Kasumi-1 (cell line): ENCODE measurements at places on chromosomes 16 and 17.

DNA sequence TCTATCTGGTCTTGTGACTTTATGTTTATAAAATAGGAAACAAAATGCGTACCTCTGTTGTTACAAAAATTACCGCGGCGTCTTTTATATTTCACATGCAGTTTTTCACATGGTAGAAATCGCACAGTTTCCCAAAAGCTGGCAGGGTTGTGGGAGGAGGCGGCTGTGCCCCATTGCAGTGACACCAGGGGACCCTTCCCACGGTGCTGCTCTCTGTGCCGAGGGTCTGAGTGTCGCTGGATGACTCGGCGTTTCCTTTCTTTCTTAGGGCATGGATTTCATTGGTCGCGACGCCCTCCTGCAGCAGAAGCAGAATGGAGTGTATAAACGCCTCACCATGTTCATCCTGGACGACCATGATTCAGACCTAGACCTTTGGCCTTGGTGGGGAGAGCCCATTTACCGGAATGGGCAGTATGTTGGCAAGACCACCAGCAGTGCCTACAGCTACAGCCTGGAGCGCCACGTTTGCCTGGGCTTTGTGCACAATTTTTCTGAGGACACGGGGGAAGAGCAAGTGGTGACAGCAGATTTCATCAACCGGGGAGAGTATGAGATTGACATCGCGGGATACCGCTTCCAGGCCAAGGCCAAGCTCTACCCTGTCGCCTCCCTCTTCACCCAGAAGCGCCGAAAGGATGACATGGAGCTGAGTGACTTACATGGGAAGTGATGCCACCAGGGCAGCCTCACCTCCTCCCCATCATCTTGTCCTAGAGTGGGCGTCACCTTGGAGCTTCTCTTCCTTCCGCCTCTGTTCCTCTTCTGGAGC is 17.2 kb upstream of the CLEC18C start:
- DNase-seq, result no peak

DNA sequence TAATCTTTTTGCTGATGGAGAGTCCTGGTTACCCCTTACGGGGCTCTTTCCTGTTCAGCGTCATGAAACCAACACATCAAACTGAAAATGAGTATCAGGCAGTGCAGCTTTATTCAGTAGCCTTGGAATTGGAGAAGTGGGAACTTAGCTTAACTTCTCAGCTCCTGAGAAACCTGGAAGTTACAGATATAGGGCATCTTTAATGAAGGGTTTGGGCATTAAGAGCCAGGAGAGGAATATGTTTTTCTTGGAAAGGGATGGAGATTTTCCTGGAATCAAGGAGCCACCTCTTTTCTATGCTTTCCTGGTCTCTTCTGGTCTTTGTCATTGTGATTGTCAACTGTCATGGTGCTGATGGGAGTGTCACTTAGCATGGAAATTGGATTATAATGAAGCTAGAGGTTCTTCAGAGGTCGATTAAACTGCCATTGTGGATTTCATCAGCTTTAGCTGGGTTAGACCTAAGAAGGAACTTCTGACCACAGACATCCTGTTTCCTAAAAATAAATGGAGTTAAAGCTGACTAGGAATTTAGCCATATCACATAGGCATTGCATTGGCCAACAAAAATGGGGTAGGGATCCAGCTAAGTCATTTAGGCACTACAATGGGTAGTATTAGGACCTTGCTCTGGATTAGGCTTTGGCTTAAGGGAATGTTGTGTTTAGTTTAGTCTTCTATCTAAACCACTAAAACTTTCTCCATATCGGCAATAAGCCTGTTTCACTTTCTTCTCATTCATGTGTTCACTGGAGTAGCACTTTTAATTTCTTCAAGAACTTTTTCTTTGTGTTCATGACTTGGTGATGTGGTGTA is 186.4 kb downstream of the BCAS3 start:
- DNase-seq, result peak; percentile 71

- DNase-seq, result no peak
Observed at GRCh38 chr17:40915721-40916256, 21.7 kb downstream of the KRT23 start.

DNA sequence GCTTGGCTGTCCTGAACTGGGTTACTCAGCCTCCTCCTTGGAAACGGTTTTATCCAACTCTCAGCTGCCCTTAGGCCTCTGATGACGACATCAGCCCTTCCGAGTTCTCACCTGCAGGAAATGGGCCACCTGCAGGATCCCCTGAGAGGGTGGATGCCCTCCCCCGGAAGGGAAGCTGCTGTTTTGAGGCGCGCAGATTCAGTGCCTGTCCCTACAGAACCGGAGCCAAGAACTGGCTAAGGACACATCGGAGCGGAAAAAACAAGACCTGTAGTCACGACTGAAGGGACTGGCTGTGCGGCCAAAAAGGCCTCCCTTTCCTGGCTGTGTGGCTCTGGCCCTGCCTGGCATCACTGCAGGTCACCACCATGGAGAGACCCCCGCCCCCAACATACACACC is 11.7 kb upstream of the C16orf95 start:
- no peak for DNase-seq

- DNase-seq, result no peak
Observed at GRCh38 chr17:80924111-80924806, 67.4 kb upstream of the CHMP6 start.

GRCh38 chr17:37608351-37609169 is 658 bp downstream of the SYNRG start:
- peak; percentile 64 for DNase-seq

DNA sequence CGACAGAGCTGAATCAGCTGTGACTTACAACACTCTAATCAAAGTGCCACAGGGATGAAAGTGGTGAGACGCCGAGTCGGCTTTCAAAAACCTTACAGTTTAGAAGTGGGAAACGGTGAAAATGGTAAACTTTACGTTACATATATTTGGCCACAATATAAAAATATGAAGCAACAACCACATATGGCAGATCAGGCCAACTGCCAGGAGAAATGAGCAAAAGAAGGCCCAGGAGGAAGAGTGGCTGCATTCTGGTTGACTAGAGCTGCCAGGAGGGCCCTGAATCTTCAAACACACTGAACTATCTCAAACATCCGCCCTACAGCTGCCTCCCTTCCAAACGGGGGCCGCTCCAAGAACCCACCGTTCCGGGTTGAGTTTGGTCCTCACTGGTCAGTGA is 56.3 kb downstream of the MRM3 start:
- DNase-seq, result no peak

- no peak for DNase-seq
Observed at GRCh38 chr16:9508328-9508936, 417.0 kb downstream of the HAPSTR1 start.

- DNase-seq, result no peak
Observed at GRCh38 chr17:69669441-69670178, 255.1 kb downstream of the MAP2K6 start.

GRCh38 chr17:80632046-80632581 is 87.5 kb downstream of the RPTOR start:
- no peak for DNase-seq

- no peak for DNase-seq
Observed at GRCh38 chr16:62033065-62033464, 3.2 kb downstream of the CDH8 start.

DNA sequence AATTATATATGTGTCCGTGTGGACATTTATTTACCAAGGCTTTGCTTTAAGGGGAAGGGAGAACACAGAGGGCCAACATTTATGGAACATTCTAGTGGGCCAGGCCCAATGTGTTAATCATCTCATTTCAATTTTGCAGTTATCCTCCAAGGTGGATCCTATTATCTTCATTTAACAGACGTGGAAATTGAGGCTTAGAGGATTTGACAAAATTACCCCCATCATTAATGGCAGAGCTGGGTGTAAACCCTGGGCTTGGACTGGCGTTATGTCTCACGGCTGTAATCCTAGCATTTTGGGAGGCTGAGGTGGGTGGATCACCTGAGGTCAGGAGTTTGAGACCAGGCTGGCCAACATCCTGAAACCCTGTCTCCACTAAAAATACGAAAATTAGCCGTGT is 26.4 kb downstream of the PITPNC1 start:
- DNase-seq, result no peak

DNA sequence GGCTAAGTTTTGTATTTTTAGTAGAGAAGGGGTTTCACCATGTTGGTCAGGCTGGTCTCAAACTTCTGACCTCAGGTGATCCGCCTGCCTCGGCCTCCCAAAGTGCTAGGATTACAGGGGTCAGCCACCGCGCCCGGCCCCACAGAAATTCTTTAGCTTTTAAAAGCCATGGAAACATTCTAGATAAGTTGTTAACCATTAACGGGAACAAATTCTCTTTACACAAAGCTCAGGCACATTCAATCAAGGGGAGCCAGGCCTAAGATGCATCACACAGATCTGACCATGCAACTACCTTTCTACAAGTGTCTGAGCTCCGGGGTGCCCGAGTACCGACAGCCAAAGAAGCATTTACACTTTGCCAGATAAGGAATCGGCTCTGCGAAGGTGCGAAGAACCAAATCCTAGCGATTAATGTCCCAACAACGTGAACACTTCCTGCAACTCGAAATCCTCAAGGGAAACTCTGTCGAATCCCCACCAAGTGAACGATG is 1.0 kb downstream of the EMC8 start:
- DNase-seq, result no peak

DNA sequence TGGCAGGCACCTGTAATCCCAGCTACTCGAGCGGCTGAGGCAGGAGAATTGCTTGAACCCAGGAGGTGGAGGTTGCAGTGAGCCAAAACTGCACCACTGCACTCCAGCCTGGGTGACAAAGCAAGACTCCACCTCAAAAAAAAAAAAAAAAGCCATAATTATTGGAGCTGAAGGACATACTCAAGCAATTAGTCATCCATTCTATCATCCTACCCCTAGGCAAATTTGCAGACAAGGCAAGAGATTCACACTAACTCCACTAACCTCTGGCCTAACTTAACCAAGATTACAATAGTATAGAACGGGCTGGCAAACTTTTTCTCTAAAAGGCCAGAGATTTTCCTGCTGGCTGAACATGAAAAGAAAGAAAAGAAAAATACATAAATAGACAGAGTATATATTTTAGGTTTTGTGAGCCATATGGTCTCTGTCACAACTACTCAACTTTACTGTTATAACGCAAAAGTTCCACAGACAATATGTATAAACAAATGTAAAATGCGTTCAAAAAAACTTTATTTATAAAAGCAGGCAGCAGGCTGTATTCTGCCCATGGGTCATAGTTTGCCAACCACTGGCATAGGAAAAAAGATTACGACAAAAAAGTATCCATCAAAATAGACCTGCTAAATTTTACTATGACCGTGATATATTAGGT is 29.7 kb downstream of the BRIP1 start:
- DNase-seq, result no peak

- DNase-seq, result no peak
Observed at GRCh38 chr16:53946746-53947386, 242.9 kb downstream of the FTO start.

DNA sequence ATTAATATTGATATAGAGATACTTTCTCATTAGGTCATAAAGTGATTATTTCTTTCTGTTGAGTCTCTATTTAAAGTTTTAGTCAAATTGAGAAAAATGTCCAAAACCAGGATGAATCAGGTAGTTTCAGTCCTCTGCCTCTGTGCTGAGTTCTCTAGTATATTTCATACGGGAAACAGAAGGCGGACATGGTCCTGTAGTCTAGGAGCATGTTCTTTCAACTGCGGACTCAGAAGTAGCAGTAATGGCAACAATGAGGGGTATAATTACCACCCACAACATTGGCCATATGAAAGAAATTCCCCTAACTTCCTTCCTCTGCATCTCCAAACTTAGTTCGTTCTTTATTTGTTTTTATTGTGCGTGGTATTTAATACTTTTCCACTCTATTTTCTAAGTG is 50.1 kb downstream of the TBX4 start:
- no peak for DNase-seq

- no peak for DNase-seq
Observed at GRCh38 chr16:799111-799947, 1.2 kb downstream of the GNG13 start.

- peak; percentile 95 for DNase-seq
Observed at GRCh38 chr16:88289968-88290401, 92.8 kb upstream of the ZNF469 start.

DNA sequence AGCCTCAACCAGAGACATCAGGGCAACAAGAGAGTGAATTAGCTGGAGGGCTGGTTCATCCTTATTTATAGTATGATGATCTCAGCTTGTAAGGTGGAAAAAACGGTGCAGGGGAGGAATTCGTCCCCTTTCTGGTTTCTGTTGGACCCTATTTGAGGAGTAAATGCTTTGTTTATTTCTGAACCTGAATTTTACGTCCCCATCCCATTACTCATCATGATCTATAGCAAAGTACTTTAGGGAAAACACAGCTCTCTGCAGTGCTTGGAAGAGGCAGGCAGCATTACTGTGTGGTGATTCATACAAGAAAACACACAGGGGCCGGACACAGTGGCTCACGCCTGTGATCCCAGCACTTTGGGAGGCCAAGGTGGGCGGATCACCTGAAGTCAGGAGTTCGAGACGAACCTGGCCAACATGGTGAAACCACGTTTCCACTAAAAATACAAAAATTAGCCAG is 8.0 kb upstream of the VAT1L start:
- no peak for DNase-seq

GRCh38 chr17:37651849-37652248 is 8.6 kb upstream of the DDX52 start:
- no peak for DNase-seq

- no peak for DNase-seq
Observed at GRCh38 chr17:50129728-50130558, at the start of gene SAMD14. Gene SAMD14 (minus strand): TSS chr17:50130160. CDS start chr17:50124959, 5,201 bp downstream.

GRCh38 chr17:49290690-49291359 is 60.2 kb upstream of the PHOSPHO1 start:
- peak; percentile 71 for DNase-seq
